ENCODE measurements at places on chromosomes 2 and 18. TPM values are rescaled to one million over a fixed set of nuclear protein-coding genes. Genes with fewer than 3 reads are reported as not detected.

Gene CDH19
- total RNA-seq: not detected

Gene GBX2
- 1.1 TPM for total RNA-seq

Gene ANKAR
- total RNA-seq: 13.4 TPM

DNA sequence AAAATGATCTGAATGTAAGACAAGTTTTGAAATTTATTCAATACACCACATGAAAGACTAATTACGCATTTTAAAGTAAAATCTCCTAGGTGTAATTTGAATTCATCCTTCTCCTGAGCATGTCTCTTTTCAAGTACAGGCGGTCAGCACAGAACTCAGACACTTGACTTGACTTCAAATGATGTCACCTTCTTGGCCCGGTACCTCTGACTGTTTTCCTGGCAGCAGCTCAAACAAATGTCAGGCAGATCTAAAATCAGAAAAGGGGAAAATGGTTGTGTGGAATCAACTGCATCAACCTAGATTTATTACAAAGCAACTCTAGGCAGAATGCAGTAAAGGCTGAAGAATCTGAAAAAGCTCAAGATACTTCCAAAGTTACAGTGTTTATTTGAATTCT, 11.4 kb upstream of the PROKR1 start:
- DNase-seq: no peak

Gene PTPRM
- total RNA-seq: 72.7 TPM

- no peak for DNase-seq
These were observed 85.5 kb upstream of the PGAP1 start for GRCh38 chr2:197011801-197012641.

Gene STK11IP
- 47.7 TPM for total RNA-seq

DNA sequence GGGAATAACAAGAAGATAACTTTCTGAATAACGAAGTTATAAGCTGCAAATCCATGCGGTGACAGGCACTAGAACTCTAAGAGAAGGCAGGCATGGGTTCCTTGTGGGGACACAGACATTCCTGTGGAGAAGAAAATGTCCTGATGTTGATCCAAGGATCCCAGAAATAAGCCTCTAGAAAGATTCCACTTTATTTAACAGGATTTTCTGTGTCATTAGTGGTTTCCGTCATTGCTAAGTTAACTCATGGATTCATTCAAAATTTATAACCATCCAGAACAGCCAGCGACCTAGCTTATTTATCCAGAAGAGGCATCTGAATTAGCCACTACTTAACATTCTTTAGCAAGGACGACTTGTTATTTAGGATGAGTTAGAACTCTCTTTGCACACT, 10.0 kb upstream of the CD302 start:
- DNase-seq: no peak

DNA sequence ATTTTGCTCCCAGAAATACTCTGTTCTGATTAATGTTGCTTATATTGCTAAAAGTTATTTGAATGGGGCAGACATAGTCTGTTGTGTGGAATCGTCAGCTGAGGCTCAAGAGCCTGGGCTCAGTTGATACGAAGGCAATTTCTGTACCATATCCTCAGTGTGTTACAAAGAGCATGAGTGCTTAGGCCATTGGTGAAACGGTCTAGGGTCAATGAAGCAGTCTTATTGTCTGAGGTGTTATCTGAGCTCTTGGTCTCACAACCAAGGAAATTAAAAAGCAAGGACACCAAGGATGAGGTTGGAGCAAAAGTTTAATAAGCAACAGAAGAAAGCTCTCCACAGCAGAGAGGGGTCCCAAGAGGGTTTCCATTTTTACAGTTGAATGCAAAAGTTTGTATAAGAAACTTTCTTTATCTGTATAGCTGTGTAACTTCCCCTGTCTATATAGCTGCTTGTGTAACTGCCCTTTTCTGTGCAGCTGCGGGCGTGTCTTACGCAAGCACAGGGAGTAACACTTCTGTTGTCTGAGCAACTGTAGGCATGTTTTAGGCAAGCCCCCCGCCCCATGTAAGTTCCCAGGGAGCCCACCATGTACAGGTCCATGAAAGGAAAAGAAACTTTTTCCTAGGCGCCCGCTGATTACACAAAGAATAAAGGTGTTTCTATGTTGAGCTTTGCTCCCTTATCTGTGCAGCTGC, 40.6 kb upstream of the DSC1 start:
- no peak for DNase-seq

Gene PLB1
- total RNA-seq: 1.1 TPM
